NCI-H187 treated with DMSO at 0.1 percent for 48 hours (cell line): ENCODE measurements at places on chromosomes 1 and 21.
A peak's percentile ranks its signal among the peaks of the same experiment; 100 is the strongest.

GRCh38 chr21:38384675-38385426, 113.4 kb downstream of the ERG start:
- DNase-seq: no peak

- no peak for DNase-seq
Measured at GRCh38 chr1:241499910-241500309, 19.6 kb downstream of the FH start.

DNA sequence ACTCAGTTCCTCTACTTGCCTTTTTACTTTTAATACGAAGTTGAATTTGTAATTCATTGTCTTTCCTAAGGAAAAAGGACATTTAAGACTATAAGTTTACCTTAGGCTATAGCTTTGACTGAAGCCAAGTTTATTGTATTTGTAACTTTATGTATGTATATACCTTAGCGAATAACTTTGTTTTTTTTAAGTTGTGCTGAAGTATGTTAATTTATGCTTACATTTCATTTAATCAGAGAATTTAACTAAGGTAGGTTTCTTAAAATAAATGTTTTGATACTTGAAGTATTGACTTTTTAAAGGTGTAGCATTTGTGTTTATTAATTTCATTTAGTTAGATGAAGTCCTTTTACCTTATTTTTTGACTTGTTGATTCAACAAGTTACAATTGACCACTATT, 55.2 kb upstream of the TPTE start:
- no peak for DNase-seq

GRCh38 chr1:21082073-21082472, 94.6 kb downstream of the EIF4G3 start:
- DNase-seq: no peak

- DNase-seq: no peak
Measured at GRCh38 chr1:224804220-224804619, 125.3 kb upstream of the DNAH14 start.

DNA sequence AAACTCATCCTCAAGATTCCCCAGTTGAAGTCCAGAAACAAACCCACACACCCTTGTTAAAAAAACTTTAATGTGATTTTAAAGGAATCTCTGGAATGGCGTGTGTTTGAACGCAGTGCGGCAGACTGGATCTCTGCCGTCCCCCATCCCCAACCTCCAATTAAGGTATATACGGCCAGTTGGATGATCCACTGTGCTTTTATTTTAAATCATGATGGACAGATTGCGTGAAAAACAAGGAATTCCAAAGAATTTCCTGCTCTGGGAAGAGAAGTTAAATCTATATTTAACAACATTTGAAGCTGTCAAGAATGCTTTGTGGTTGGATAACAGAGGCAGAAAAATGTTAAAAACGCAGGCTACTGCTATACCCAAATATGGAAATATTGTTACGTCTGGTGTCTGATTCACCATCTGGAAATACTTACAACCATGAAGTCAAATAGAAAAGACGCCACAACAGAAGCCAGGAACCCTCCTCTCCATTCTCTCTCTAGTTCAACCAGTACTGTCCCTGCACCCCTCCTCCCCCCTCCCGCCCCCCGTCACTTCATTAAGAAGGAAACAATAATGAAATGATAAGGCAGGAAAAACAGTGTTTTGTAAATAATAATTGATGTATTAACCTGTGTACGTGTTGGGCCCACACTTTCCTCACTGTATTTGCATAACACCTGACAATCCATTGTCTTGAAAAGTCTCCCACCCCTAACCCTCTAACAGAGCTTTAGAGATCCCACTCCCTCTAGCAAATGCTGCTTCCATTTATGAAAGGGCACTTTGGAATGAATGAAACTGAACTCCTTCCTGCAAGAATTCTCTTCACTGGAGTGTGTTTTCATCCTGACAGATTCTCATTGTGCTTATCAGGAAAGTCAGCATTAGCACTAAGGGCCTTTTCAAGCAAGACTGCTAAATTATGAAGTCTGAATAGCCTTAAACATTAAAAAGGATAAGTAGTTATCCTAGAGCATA, 2.0 kb upstream of the CCN1 start:
- no peak for DNase-seq

- DNase-seq: no peak
Measured at GRCh38 chr1:78141531-78142231, 95.9 kb downstream of the GIPC2 start.

- DNase-seq: peak; percentile 82
Measured at GRCh38 chr1:182671750-182672486, 12.5 kb downstream of the RGS8 start.

DNA sequence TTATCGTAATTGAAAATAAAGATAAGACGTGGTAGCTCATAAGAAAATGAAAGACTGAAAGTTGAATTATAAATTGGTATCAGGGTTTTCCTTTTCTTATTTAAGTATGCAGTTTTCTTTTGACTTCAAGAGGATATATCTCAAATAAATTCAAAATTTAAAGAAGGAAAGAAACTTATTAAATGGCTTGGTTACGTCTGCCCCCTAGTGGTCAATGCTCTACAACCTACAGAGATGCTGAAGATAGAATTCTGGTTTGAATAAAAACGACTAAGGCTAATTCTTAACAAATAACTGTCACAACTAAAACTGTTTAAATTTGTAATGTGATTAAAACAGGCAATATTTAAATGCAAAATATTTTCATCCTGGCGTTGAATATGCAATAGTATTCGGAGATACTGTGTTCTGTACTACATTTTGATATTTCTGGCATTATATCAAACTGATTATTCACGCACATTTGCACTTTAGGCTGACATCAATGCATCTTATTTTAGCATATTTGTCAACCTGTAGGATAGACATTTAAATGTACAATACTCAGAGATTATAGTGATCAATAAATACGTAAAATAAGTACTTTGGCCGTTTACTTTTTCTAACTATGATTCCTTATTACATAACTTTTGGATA, 26.8 kb downstream of the IFI44 start:
- no peak for DNase-seq

DNA sequence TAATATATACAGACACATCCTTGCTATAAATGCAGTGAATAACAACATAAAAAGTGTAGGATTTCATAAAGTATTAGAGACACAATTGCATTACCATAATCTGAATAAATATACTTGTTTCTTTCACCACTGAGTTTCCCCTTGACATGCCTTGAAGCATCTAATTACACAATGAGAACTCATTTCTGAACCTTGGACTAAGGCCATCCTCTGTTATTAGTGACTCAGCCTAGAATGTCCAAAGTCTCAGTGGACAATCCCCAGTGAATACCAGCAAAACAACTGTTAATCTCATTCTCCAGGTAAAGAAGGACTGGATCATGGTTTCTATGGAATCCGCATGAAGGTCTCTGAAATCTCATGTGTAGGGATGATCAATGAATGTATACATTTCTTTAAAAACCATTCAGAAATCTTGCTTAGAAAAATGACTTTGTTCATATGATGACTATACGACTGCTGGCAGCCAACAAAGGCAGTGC, at the start of gene OR2L5:
TSS of gene OR2L5 (plus strand) at position 432 of the 482 bp plus-strand sequence. CDS start 8,288 bp downstream, outside the sequence.
- DNase-seq: no peak

GRCh38 chr1:243973169-243973568, 77.9 kb upstream of the ZBTB18 start:
- DNase-seq: no peak

- no peak for DNase-seq
Measured at GRCh38 chr1:177755851-177756560, 213.9 kb downstream of the SEC16B start.

- no peak for DNase-seq
Measured at GRCh38 chr1:109625176-109625575, 5.5 kb downstream of the AMPD2 start.

- no peak for DNase-seq
Measured at GRCh38 chr1:192564099-192564498, 11.5 kb upstream of the RGS1 start.

DNA sequence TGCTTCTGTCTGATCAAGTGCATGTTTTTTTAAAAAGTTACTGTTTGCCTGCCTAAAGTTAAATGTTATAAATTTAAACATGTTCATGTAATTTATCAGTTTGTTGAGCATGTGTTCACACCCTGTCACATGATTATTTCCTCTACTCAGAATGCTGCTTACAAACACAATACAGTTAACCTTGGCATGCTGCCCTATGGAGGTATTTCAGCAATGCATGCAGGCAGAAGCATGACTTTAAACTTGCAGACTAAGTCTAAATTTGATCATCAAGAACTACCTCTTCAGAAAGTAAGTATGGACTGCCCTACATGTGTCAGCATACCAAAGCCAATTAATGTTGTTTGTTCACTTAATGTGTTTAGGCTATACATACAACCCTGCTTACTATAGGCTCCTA, 161.6 kb downstream of the LRRC40 start:
- DNase-seq: no peak

- DNase-seq: no peak
Measured at GRCh38 chr1:23816906-23817305, 8.3 kb downstream of the HMGCL start.

DNA sequence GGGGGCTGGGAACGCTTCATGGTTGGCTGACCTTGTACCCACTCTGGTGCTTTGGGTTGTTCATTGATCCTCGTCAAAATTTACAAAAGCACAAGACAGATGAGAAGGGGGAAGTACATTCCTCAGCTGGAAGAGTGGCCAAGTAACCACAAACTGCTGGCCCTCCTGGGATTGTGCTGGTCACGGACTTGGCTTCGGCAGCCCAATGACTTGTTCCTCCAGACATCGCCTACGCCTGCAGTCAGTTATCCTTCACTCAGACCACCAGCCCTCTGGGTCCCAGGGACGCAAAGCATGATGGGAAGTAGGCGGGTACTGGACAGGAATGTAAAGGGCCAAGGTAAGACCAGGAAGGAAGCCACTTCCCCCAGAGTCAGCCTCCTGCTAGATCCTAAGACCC, 53.1 kb downstream of the LMX1A start:
- no peak for DNase-seq

DNA sequence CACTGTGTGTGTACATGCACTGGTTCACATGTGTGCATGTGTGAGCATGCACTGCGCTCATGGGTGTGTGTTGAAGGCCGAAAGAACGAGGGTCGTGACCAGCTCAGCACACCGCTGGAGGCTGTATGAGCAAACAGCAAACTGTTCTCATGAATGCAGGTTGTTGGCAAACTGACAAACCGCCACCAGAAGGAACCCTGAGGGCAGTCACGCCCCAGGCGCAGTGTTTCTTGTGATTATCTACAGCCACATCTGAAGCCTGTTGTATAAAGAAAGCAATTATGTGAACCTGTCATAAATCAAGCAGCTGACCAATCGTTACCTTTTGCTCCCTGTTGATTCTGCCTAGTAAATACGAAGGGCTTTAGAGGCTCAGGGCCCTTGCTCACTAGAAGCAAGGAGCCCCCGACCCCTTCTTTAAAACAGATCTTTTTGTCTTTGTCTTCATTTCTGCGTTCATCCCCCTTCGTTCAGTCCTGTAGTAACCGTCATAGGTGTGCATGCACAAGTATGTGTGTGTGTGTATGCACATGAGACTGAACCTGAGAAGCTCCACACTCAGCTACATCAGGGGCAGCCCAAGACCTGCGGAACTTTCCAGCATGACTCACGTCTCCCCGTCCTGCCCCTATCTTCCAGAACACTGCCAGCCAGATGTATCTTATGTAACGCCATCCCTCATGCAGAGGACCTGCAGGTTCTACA, 16.8 kb upstream of the RIPK4 start:
- DNase-seq: no peak

GRCh38 chr1:30942326-30942963, 33.9 kb upstream of the SDC3 start:
- no peak for DNase-seq

- no peak for DNase-seq
Measured at GRCh38 chr1:246417152-246417812, 89.8 kb downstream of the SMYD3 start.

DNA sequence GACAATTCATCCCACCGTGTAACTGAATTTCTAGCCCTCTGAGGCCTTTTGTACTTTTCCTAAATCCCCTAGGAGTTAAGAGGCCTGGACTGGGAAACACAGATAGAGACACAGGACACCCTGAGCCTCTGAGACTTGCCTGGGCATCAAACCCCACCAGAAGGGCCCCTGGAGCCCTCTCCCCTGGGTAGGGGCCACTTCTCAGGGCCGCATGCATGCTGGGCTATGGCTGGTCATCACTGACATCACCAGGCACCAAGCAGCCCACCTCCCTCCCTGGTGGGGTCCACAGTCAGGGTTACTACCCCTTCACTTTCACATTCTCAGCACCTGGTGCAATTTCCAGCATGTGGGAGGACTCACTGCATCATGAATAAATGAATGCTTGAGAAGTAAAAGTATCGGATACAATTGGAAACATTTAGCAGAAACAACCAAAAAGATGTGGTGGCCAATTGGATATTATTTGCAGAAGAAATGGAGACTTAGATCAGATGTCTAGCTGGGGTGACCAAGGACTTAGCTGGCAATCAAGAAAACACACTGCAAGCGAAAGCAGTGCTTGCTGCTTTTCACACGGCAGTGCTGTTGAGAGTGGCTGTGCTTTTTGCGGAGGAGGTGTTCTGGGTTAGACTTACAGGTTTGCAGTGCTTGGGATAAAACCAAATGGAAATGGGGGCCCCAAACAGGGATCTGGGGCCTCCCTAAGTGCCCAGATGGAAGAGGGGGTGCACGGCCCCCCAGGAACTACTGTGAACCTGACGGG, 950 bp upstream of the KRTAP10-7 start:
- DNase-seq: no peak

GRCh38 chr1:111603979-111604378, 15.6 kb upstream of the RAP1A start:
- no peak for DNase-seq

GRCh38 chr1:52904927-52905698, 16.4 kb downstream of the ECHDC2 start:
- no peak for DNase-seq

GRCh38 chr1:38111589-38111988, 65.0 kb upstream of the POU3F1 start:
- DNase-seq: no peak

DNA sequence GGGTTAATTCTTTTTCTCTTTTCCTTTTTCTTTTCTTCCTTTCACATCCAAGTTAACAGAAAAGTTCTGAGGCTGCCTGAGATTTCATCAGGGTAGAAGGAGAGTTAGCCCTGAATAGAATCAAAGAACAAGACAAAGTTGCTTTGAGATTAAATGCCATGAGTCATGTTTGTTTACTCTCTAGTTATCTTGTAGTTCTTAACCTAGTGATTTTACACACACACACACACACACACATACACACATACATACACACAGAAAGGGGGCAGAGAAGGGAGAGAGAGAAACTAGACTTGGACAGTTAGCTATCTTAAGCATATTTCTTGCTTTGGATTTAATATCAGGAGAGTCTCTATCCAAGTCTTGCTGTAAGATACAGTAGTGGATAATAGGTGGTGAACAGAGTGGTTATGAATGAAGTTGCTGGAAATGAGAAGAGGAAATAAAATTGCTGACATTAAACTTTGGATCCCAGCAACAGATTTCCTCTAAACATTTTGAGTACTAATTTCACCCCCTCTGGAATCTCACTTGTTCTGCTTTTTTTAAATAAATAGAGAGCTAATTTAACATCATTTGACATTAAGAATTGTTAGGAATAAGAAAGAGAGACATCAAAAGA, 19.9 kb downstream of the PLA2G4A start:
- no peak for DNase-seq

DNA sequence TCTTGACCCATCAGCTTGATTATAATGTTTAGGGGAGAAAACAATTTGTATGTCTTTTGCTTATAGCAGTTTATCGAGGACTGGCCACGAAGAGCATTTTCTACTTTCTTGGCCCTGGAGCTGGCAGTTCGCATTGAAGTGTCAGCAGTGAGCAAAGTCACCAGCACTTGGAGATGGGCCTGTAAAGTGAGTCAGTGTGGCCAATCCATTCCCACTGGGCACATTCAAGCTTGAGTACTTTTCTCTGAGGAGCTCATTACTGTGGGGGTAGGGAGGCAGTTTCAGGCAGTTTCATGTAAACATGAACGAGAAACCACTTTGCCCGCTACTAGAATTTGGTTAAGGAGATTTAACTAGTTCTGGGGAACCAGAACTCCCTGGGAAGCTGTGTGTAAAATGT, 164.8 kb downstream of the PRDM2 start:
- DNase-seq: no peak
